ENCODE measurements at places on chromosomes 3 and 15. TPM values are rescaled to one million over a fixed set of nuclear protein-coding genes. Genes with fewer than 3 reads are reported as not detected.

The ASB14 gene
- not detected for total RNA-seq

The CELF6 gene
- 0.24 TPM for total RNA-seq

The RBM15B gene
- total RNA-seq: 35.4 TPM

The GTPBP8 gene
- 54.2 TPM for total RNA-seq

The CCR4 gene
- not detected for total RNA-seq

The CTXND1 gene
- total RNA-seq: not detected

The EBLN2 gene
- 2.7 TPM for total RNA-seq

The ISLR2 gene
- total RNA-seq: not detected

The ISLR gene
- total RNA-seq: not detected

The LRRK1 gene
- 9.2 TPM for total RNA-seq

The TIGIT gene
- total RNA-seq: under 0.01 TPM

The XPC gene
- 27.7 TPM for total RNA-seq

The CCDC39 gene
- not detected for total RNA-seq

The P2RY14 gene
- total RNA-seq: under 0.01 TPM

The RASL12 gene
- total RNA-seq: not detected

The CCR3 gene
- total RNA-seq: not detected

The CPN2 gene
- not detected for total RNA-seq

The MCTP2 gene
- 22.0 TPM for total RNA-seq

The CTDSPL gene
- total RNA-seq: 61.4 TPM

The SRGAP3 gene
- total RNA-seq: 22.6 TPM

The KLHL6 gene
- not detected for total RNA-seq

The SLC12A8 gene
- total RNA-seq: 20.7 TPM

The C3orf70 gene
- total RNA-seq: not detected

The ATP8B4 gene
- 0.24 TPM for total RNA-seq

The FAM174B gene
- total RNA-seq: 0.64 TPM

The KNL1 gene
- 1.1 TPM for total RNA-seq

The LIPH gene
- 3.9 TPM for total RNA-seq

The XIRP1 gene
- not detected for total RNA-seq

The C3orf20 gene
- not detected for total RNA-seq

The CD200R1 gene
- total RNA-seq: 0.24 TPM

The GUCA1C gene
- not detected for total RNA-seq

The FBLN2 gene
- total RNA-seq: 17.4 TPM

The HOMER2 gene
- 58.3 TPM for total RNA-seq

The CMTM8 gene
- total RNA-seq: 1.7 TPM

The INSYN1 gene
- not detected for total RNA-seq

The WNT5A gene
- 3.6 TPM for total RNA-seq

The SUCNR1 gene
- not detected for total RNA-seq

The GHRL gene
- not detected for total RNA-seq

The MOBP gene
- total RNA-seq: not detected

The ANO10 gene
- total RNA-seq: 21.7 TPM

The CCDC33 gene
- total RNA-seq: not detected

The SEMA3B gene
- 15.6 TPM for total RNA-seq

The GPR62 gene
- total RNA-seq: not detected

The ADCY5 gene
- not detected for total RNA-seq

The NAALADL2 gene
- total RNA-seq: 2.2 TPM

The DNAH1 gene
- total RNA-seq: 0.85 TPM

The ANKRD34C gene
- total RNA-seq: not detected

The NR1I2 gene
- not detected for total RNA-seq

The RTP1 gene
- total RNA-seq: not detected

The APBA2 gene
- 14.7 TPM for total RNA-seq

The ACAD9 gene
- 32.8 TPM for total RNA-seq

The FBXL22 gene
- not detected for total RNA-seq

Measured in tracheal epithelial cell (primary cell).